Liver (tissue), 10 donors: ENCODE measurements at places on chromosomes 4 and X.
A peak's percentile ranks its signal among the peaks of the same experiment; 100 is the strongest.

- no peak for DNase-seq
Observed at GRCh38 chr4:96753216-96753615, 913.3 kb downstream of the PDHA2 start.

DNA sequence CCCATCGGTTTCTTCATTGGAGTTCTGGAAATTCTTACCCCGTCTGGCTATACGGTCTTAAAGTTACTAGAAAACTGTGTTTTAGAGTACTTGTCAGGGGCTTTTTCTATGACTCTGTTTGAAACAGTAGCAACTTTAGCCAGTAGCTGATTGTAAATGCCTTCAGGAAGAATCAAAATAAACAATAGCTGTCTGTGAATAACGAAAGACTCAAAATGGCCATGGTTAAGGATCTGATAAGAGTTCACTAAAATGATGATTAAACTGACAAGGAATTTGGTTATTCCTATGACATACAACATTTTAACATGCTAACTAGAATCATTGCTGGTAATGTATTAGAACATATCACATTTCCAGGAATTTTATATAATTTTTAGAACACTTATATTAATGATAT lies 191.0 kb downstream of the EVC2 start:
- no peak for DNase-seq

DNA sequence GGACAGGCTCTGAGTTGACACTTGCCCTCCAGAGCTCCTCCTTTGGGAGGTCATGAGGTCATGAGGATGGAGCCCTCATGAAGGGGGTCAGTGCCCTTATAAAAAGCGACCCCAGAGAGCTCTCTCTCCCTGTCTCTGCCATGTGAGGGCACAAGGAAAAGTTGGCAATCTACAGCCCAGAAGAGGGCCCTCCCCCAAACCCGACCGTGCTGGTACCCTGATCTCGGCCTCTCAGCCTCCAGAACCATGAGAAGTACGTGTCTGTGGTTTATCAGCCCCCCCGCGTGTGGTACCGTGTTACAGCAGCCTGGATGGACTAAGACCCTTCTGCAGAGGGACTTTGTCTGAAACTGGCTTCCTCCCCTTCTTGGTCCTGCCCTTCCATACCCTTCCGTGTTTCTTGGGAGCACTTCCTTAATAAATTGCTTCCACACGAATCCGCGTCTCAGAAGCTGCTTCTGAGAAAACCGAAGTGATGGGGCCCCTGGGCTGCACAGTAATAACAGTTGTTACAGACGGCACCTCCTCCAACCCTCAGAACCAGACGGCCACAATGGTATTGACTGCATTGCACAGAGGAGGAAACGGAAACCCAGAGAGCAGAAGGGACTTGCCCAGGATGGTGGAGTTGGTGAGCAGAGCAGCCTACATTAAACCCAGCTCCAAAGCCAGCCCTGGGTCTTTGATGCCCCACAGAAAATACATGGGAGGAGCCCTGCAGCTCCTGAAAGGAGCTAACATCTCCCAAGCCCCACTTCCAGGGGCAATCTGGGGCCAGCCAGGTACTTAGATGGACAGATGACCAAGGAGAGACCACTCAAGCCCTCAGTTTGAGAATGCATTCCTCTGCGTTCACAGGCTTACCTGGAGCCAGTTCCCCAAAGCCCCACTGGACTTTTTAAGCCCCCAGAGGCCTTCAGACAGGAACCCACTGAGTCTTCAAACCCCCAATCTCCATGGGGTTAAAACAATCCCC lies 242.7 kb downstream of the BCOR start:
- no peak for DNase-seq

DNA sequence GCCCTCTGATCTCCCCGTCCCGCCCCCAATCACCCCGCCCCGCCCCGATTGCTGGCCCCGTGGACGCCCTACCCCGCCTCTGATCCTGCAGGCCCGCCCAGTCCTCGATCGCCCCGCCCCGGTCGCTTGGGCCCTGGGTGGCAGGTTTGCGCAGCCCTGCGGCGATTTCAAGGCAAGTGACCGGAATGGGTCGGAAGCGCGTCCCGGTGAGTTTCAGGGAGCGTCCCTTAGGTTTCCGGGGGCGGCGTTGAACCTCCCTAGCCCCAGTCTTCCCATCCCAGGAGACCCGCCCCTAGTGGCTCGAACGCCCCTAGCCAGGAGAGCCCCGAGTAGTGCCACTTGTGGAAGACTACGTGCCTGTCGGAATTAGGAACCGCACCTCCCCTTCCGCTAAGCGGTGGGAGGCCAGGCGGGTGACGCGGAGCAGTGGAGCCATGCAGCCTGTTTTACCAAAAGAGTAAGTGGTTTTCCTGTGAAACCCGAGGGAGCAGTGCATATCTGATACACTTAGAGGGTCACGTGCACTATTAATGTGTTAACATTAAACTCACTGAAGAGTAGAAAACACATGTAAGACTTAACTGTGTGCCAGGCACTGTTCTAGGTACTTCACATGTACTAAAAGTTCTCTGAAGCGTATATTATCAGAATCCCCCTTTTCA lies 354 bp upstream of the TEC start:
- DNase-seq = peak; percentile 98

DNA sequence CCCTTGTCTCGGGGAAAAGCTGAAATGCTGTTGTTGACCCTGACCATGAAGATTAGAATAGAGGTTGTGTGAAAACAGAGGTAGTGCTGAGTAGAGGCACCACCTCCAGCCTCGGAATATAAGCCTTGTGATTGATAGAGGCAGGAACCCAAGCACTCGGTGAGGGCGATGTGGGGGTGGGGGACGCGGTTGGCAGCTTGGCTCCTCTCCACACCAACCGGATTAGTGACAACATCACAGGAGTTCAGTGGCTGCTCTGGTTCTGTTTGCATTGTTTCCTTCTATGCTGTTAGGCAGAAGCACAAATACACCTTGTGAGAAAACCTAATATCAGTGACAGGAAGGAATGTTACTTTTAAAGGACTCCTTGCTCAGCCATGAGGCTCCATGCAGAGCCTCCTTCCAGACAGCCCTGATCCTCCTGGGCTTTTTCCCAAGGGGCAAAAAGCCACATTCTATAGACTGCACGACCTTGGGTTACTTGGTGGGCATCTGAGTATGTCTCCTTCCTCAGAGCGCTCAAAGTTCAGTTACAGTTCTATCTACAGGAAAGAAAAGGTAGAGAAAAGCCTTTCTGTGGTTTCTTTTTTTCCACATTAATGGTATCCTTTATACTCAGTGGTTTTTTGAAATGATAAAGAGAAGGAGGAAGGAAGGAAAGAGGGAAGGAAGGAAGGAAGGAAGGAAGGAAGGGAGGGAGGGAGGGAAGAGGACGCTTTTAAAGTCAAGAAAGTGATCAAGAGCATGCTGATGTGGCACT lies 150.4 kb upstream of the NOCT start:
- DNase-seq = no peak

DNA sequence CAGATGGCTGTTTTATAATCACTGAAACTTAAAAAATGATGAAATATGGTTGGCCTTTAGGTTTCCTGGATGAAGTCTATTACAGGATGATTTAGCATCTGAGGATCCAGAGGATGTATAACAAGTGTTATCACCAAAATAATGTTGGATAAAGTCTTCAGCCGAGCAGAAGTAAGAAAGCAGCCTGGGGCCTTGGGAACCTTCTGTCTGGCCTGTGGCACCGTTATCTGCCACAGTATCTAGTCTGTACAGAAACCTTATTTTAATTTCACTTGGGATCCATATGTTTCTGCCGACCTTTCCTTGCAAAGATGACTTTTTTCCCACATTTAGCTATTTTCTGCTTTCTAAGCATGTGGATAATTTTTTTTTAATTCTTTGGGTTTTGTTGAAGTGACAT lies 20.5 kb upstream of the ANTXR2 start:
- DNase-seq = no peak

DNA sequence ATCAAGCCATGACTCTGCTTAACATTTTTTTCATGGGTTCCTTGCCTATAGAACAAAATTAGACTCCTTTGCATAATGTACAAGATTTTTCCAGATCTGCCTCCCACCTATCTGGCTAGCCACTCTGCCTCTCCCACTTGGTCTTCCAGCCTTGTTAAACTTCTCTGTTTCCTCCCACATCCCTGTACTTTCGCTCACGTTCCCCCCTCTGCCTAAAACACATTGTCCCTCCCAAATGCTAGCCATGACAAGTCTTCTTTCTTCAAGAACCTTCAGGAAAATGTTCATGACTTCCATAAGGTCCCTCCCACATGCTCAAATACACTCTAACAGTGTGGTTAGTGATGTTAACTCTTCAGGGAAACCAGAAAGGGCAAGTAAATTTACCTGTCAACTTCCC lies 214.6 kb downstream of the ADGRA3 start:
- DNase-seq = no peak

DNA sequence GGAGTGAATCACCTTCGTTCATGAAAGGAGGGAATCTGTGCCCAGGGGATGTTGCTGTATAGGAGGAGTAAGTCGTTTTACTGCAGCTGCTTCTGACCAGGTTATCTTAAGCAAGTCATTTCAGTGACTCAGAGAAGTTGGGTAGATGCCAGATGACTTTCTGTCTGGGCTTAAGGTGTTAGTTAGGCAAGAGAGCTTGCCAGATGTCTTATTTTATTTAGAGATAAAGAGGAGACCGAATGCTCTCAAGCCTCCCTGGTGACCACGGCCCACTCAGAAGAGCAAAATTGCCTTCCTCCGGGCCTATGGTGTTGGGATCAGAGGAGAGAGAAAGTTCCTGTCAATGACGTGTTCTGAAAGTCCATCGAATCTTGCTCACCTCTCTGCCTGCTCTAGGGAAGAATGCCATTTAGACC lies 16.3 kb upstream of the ZNF827 start:
- no peak for DNase-seq

GRCh38 chr4:74920704-74921103 lies 12.2 kb upstream of the PARM1 start:
- DNase-seq = no peak

DNA sequence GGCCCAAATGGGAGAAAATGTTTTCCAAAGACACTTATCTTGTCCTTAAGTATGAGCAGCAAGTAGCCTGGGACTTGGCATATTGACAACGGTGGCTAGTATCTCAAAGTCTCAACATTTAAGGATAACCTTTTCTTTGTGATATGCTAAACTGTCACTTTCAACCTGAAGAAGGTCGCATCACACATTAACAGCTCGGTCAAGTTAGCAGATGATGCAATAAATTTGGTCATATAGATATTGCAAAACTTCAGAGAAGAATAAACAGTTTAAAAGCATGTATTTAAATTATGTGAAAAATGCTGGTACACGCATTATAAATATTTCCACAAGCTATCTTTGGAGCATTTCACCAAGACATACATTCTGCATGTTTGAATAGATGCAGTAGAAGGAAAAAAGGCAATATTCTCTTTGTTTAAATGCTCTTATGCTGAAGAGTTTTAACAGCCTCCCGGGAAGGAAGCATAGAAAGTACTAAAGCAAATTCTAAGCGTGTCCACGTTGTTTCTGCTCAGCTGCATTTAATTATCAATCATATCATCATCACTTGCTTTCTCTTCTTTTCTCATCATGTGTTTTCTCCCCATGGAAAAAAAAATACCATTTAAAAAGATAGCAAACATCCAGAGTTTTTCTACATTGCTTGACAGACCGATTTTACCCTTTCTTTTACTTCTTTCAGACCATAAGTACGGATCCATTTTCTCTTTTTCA lies 24.2 kb downstream of the ARHGAP6 start:
- DNase-seq = no peak
